ENCODE measurements at places on chromosomes 16 and 17.

DNA sequence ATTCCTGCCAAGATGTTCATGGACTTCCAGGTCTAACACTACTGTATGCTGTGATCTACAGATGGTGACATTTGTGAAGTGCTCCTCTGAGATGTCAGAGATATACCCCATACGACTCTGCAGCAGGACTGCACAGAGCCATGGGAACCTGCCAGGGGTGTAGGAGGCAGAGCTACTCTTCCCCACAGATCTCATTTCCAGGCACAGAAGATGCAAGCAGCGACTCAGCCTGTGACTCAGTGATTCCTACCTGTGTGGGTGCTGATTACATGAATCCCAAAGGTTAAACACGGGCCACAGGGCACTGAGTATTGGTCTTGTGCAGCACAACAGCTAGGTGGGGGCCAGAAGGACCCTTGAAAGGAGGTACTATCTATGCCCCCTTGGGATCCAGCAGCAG is 137.0 kb upstream of the SOX9 start:
- DNase-seq = peak; percentile 14

- no peak for DNase-seq
Observed at GRCh38 chr16:62149631-62150030, 113.4 kb upstream of the CDH8 start.

- no peak for DNase-seq
Observed at GRCh38 chr17:75572713-75573539, 14.7 kb upstream of the MYO15B start.

GRCh38 chr17:68431045-68431608 is 26.2 kb downstream of the WIPI1 start:
- DNase-seq = no peak

GRCh38 chr17:79075446-79075750 is 774 bp downstream of the ENGASE start:
- no peak for DNase-seq

DNA sequence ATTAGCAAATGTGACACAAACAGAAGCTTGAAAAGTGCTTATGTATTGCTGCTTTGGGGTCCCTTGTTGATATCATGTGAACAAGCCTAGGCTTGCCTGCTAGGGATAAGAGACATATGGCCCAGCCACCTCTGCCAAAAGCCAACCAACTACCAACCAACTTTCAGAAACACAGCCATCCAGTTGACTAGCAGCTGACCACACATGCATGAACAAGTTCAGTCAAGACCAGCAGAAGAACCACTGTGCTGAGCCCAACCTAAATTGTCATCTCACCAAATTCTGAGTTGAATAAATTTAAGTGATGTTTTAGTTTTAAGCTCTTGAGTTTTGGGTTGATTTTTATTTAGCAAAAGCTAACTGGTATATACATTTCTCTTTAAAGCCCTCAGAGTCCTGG is 3.5 kb downstream of the ERN2 start:
- DNase-seq = peak; percentile 73

DNA sequence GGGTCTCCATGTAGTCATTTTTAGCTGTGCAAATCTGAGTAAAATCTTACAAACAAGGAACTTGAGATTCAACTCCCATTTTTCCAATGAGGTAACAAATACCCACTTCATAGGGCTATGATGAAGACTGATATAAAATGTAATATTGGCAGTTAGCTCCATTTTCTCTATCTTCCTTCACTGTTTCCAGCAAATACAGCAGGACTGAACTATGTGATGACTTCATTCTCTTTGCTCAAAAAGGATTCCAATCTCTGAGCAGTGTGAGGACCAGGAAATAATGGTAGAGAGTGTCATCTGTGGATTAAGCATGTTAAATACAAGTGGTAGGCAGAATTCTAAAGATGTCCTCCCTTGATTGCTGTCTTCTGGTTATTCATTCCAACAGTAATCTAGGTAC is 18.3 kb downstream of the RND2 start:
- DNase-seq = no peak

- no peak for DNase-seq
Observed at GRCh38 chr16:13926464-13926863, 6.5 kb downstream of the ERCC4 start.

DNA sequence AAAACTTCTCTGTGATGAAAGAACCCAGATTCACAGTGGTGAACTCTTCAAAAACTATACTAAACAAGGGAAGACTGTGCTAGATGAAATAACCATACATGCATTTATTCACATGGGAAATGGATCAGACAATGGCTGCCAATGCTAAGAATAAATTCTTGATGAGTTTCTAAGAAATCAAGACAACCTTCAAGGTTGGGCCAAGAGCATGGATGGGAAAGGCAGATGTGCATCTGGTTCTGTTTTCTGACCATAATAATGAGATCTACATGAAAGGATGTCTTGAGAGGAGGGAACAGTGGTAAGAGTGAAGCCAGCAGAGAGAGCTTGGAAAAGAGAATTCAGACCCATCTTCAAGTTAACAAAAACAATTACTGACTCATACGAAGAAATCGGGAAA is 31.4 kb downstream of the ANKRD11 start:
- no peak for DNase-seq

DNA sequence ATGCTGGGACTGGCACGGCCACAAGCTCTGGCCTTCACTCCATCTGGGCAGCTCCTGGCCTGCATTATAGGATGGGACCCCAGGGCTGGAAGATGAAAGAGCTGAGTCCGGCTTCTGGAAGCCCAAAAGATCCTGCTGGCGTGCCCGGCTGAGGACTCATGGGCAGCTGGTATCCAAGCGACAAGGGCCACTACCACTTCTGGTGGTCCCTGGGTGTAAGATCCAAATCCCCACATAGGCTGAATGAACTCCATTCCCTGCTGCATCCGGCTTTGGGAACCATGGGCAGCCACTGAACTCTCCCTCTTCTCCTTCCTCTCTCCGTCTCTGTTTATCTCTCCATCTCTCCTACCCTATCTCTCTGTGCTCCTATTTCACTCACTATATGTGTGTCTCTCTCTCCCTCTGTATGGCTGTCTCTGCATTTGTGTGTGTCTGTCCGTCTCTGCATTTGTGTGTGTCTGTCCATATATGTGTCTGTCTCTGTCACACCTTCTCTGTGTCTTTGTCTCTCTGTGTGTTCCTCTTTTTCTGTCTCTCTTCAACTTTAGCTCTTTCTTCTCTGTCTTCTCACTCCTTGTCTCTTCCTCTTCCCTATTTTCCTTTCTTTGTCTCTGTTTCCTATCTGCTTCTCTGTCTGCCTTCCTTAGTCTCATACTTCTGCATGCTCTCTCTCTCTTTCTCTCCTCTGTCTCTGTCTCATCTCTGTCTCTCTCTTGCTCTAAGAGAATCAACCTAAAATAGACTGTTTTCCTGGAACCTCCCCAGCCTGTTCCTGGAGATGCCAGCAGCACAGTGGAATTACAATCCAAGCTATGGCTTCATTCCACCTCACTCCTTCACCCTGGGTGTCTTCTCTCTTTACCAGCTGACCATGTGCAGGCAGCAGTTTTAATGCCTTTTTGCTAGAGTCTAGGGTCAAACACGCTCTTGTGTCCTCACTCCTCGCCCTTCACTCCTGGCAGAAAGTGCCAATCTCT is 60.4 kb upstream of the IRX6 start:
- no peak for DNase-seq

- no peak for DNase-seq
Observed at GRCh38 chr17:57341611-57342540, 85.6 kb downstream of the MSI2 start.

- no peak for DNase-seq
Observed at GRCh38 chr17:73187203-73187769, 5.6 kb upstream of the COG1 start.

GRCh38 chr17:63989622-63990345 is 8.4 kb upstream of the PRR29 start:
- DNase-seq = no peak

GRCh38 chr16:20323591-20324117 is 3.7 kb downstream of the GP2 start:
- DNase-seq = peak; percentile 63

GRCh38 chr17:74198694-74199093 is 4.8 kb upstream of the RPL38 start:
- DNase-seq = no peak

DNA sequence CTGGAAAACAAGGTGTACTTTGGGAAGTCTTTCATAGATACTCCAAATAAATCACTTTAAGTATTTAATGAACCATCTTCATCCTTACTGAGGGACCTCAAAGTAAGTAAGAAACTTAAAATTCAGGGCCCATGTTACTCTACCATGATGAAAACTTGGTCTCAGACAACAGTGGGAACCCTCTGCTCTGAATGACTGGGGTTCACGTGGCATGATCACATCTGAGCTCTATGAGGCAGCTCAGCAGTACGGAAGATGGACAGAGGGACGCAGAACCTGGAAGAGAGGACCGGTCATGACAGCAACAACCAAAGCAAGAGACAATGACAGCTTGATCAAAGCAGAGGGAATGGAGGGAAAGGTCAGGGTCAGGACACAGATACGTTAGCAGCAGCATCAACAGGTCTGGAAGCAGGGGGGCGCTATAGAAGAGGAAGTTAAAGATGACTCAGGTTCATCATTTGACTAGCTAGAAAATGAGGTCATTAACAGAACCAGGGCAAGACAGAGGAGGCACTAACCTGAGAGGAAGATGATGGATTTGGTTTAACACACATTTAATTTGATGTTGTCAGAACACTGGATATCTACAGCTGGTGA is 9.5 kb downstream of the XPO6 start:
- DNase-seq = no peak

- no peak for DNase-seq
Observed at GRCh38 chr16:649631-650030, 466 bp downstream of the WDR90 start.

- DNase-seq = no peak
Observed at GRCh38 chr16:76885776-76886537, 305.0 kb upstream of the MON1B start.

- no peak for DNase-seq
Observed at GRCh38 chr17:19799796-19800195, 51.7 kb upstream of the ALDH3A1 start.

GRCh38 chr17:70834039-70834438 is 664.7 kb downstream of the KCNJ2 start:
- no peak for DNase-seq

DNA sequence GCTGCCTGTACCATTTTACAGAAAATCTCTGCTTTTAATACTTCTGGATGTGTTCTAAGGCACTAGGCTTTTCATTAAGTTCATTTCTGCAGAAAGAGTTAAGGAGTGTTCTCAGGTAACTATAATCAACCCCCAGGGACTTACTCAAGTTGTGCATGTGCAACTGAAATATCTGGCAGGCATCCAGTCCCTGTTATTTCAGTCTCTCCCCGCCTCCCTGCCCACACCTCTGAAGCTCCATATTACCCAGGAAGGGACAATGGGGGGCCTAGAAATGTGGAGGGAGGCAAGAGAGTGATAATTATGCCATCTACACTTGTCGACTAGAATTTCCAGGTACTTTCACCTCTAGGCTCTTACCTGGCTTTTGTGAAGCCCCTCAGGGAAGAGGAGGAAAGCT is 432.2 kb downstream of the MAF start:
- DNase-seq = peak; percentile 85

GRCh38 chr16:51573191-51573590 is 422.1 kb upstream of the SALL1 start:
- no peak for DNase-seq

DNA sequence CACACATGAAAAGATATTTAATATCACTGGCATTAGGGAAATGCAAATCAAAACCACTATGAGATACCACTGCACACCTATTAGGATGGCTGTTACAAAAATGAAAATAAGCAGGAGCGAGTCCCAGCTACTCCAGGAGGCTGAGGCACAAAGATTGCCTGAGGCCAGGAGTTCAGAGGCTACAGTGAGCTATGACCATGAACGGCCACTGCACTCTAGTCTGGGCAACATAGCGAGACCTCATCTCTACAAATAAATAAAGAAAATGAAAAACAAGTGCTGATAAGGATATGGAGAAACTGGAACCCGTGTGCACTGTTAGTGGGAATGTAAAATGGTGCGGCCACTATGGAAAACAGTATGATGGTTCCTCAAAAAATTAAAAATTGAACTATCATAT is 23.6 kb downstream of the KIFC3 start:
- DNase-seq = no peak

GRCh38 chr17:8376271-8377067 is at the start of gene KRABD2:
KRABD2 (minus strand) TSS chr17:8376704.
- peak; percentile 94 for DNase-seq

GRCh38 chr16:83109490-83110125 is 482.8 kb downstream of the CDH13 start:
- DNase-seq = no peak

DNA sequence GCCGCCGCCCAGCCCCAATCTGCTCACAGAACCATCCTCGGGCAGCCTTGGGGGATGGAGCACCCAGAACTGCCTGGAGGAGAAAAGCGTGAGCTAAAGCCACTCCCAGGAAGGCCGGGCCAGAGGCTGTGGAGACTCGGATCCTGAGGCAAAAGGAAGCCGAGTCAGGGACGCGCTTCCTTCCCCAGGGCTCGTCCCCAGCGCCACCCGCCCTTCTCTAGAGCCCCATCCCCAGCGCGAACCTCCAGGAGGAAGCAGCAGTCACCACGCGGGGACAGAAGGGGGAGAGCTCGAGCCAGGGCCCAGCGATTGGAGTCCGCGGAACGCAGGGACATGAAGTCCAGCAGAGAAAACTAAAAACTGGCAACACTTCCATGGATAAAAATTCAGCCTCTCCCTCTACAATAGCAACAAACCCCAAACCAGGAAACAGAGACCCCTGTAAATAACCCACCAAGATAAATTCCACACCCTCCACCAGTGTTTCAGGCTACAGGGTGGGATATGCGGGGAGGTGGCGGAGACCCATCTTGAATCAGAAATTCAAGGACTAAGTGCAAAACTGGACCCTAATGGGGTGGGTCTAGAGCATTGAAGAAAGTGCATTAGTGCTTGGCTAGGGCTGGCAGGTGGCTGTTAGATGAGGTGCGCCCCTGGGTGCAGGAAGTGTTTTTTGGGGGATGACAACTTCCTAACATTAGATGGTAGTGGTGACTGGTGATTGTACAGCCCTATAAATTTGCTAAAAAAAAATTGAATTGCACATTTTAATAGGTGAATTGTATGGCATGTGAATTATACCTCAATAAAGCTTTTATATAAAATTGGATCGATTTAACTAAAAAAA is 116.1 kb upstream of the METRNL start:
- no peak for DNase-seq

DNA sequence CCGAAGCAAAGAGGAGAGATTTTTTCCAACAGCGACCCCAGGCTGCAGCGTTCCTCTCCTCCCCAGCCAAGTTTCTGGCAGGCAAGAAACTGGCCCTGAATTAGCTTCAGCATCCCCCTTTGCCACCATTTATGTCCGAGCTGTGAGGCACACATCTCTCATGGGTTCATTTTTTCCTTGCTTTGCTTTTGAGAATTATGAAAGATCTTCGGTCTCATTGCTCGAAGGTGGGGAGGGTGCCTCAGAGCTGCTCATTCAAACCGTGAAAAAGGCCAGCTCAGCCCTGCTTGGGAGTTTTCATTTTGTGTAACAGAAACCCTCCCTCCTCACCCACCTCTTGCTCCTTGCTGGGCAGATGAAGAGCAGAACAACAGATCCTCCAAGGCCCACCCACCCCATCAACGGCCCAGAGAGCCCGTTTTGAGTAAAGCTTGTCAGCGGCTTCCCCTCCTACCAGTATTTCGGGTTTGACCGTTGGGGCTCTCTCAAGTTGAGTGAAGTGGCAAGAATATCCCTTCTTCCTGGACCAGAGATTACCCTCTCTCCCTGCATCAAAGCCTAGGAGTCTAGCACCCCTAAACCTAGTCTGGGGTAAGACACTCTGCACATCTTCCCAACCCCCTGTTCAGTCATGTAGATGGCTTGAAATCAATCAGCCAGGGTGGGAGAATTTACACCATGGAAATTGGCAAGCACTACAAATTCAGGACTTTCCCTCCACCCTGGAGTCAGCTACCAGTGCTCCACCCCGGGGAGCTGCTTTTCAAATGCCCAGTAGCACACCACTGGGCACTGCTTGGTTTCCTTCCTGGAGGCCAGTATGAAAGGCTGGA is 1.8 kb downstream of the CCR7 start:
- no peak for DNase-seq
